HT-29 (cell line): ENCODE measurements at places on chromosomes 2 and 18.
A peak's percentile ranks its signal among the peaks of the same experiment; 100 is the strongest.

DNA sequence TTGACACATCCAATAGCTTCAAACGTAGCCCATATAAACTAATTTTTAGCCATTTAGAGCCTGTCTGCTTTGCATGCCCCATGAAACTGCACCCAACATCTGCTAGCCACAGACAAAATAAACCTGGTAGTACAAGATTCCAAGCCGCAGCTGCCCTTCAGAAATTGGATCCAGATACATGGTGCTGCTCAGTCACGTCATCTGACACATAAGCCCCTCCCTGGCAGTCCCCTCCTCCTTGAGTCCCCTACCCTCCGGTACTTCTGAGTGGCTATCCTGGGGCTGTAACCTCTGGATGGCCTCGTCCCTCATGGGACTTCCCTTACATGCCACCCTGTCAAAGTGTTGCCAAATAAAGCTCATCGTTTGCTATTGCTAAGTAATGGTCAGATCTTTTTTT, 33.8 kb downstream of the PROC start:
- DNase-seq = no peak

DNA sequence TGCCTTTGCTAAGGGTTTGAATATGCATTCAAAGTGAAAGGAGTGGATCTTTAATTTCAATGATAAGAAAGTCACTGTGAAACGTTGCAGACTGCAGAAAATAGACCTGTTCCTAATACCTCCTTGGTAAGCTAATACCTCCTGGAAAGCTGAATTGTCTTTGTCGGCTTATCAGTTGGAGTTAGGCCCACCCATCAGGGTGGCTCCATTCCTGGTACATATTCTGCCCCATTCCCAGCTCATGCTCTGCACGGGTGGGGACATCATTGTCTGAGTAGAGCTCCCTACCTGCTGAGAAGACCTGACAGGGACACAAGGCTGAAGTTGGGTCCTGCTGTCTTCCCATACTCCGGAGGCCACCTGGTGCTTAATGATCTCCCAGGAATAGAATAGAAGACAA, 203.3 kb downstream of the EN1 start:
- no peak for DNase-seq

DNA sequence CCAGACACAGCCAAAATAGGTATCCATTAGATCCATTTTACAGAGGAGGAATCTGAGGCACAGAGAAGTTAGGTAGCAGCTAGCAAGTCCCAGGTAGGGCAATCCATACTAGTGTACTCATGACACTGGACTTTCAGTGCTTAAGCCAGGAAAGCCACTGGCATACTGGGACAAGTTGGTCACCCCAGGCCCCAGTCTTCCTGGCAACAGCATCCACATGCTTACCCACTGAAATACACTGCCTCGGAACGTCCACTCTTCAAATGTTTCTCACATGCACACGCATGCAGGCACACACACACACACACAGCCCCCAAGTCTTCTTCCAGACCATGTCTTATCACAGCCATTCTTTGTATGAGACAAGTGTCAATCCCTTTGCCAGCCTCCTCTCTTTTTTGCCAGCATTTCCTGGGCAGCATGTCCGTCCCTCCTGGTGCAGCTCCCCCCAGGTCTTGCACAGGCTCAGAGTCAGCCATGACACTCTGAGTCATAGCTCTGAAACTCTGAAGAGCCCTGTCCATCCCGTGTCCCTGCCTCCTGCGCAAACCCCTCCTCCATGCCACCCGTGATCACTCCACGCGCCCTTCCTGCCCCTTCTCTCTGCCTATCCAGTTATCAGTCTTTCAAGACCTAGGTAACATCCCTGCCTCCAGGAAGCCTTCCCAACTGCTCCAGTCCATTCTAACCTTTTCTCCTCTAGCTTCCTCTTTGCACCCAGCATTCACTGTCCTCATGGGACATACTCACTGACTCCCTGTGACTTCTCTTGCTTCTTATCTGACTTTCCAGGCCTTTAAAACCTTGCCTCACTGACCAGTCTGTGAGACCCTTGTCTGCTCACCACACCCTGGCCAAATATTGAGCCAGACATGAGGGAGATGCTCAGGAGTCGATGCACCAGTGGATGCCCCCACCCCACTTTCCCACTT, 10.9 kb upstream of the TEX261 start:
- no peak for DNase-seq

- DNase-seq = no peak
Measured at GRCh38 chr18:46842583-46842982, 74.7 kb downstream of the PIAS2 start.

DNA sequence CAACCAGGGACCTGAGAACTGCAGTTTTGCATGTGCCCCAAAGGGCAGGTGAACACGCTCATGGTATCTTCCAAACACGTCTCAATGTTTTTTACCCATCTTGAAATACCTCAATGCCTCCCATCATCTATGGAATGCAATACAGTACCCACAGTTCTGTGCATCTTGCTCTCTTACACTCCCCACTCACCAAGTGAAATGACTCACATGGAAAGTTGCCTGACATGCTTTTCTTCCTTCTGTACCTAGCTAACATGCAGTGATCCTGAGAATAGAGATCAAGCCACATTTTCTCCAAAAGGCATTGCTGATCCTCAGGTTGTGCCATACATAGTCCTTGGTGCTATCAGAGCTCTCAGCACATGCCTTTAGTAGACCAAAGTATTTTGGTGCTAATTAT, 373.9 kb downstream of the GPD2 start:
- no peak for DNase-seq

DNA sequence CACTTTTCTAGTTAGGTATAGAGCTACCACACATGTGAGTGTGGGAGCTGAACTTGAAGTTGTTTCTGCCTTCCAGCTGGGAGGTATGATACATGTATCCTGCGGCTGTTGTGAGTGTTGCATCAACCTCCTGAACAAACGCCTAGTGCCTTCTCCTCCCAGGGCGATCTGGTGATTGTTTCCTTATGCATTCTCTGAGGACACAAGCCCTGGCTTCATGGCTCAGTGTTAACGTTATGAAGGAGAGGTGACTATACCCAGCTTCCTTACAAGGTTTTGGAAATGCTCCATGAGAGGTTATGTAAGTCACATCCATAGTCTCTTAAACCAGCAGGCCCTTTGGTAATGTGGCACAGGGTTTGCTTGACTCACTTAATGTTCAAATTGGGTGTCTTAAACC, 64.9 kb downstream of the SPRED2 start:
- peak; percentile 65 for DNase-seq
